Activated naive CD4-positive, alpha-beta T cell (primary cell): ENCODE measurements at places on chromosomes 16 and 17.

- no peak for DNase-seq
Observed at GRCh38 chr16:3607161-3607560, 4.2 kb downstream of the SLX4 start.

DNA sequence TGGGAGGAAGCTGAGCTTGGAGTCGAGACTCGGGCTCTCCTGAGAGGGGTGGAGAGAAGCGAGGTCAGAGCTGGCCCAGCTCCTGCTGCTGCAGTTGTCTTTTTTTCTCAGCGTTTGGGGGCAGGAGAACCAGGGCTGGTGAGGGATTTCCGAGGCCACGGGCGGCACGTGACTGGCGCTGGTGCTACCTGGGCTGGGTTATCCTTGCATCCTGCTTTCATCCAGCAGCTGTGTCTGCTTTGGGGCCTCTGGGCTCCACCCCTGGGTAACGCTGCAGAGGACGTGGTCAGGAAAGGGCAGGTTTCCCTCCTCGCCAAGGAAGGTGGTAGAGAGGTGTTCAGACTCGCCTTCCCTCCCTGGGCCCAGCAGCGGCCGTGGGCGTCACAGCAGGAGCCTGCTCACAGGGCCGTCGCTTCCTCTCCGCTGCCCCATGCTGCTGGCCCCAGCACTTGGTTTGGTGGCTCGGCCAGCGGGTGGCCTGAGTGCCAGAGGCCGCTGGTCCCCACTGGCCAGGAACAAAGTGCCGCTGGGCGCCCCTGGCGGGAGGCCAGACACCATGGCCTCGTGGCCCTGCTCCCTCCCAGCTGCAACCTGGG lies 22.5 kb downstream of the GSE1 start:
- no peak for DNase-seq

GRCh38 chr17:39926588-39927100 lies 757 bp downstream of the ORMDL3 start:
- DNase-seq = peak; percentile 54

DNA sequence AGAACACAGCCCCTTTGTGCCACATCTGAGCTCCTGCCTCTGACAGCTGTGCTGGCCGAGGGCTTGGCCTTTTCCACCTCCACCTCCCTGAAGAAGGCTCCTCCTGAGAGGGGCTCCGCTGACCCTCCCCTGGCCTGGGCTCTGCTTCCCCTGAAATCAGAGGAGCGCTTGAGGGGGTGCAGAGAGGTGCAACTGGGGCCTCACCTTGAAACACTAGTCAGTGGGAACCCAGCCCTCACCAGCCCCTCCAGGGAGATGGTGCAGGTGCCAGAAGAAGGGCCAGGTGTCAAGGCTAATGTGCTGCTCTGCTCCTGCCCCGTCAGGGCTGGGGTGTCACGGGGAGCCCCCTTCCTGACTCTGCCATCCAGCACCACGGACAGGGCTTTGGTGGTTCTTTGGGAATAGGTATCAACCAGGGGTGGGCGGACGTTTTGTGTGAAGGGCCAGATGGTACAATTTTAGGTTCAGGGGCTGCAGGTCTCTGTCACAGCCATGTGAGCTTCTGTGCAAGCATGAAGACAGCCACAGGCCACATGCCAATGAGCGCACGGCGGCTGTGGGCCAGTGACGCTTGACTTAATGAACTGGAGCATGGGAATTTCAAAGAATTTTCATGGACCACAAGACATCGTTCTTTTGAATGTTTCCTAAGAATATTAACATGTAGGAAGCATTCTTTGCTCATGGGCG lies 2.1 kb upstream of the ZG16B start:
- DNase-seq = no peak

- DNase-seq = no peak
Observed at GRCh38 chr17:31608659-31609254, 217.3 kb downstream of the RAB11FIP4 start.

- no peak for DNase-seq
Observed at GRCh38 chr17:49667854-49668253, 10.0 kb downstream of the SPOP start.

- no peak for DNase-seq
Observed at GRCh38 chr17:38563362-38564253, 42.1 kb downstream of the SRCIN1 start.

- no peak for DNase-seq
Observed at GRCh38 chr16:85592700-85593493, 20.2 kb upstream of the GSE1 start.

GRCh38 chr16:546909-547770 lies 13.1 kb upstream of the PRR35 start:
- no peak for DNase-seq

- no peak for DNase-seq
Observed at GRCh38 chr17:68368387-68368786, 77.1 kb downstream of the ARSG start.

GRCh38 chr17:71899317-71899716 lies 221.5 kb upstream of the SOX9 start:
- DNase-seq = no peak

- no peak for DNase-seq
Observed at GRCh38 chr17:2111691-2112090, 56.8 kb downstream of the HIC1 start.

- DNase-seq = no peak
Observed at GRCh38 chr17:37761059-37761458, 16.2 kb upstream of the HNF1B start.

DNA sequence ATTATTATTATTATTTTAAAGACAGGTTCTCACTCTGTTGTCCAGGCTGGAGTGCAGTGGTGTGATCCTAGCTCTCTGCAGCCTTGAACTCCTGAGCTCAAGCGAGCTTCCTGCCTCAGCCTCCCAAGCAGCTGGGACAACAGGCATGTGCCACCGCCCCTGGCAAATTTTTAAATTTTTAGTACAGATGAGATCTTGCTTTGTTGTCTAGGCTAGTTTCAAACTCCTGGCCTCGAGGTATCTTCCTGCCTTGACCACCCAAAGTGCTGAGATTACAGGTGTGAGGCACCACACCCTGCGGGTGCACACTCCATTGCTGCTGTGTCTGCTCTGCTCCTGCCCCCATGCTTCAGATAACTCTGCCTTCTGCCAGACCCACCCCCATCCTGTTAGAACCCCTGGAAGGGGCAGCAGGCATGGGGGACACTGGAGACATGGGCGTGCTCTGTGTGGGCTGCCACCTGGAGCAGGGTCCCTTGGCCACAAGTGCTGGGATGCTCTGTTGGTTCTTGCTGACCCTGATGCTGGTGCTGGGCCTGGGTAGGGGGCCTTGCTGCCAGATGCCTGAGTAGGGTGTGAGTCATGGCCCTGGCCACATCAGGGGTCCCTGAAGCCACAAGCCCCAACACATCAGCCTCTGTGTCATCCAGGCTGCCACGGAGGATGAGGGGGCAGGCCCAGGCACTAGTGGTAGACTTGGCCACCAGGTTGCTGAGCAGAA lies 2.6 kb downstream of the GGT6 start:
- DNase-seq = no peak

DNA sequence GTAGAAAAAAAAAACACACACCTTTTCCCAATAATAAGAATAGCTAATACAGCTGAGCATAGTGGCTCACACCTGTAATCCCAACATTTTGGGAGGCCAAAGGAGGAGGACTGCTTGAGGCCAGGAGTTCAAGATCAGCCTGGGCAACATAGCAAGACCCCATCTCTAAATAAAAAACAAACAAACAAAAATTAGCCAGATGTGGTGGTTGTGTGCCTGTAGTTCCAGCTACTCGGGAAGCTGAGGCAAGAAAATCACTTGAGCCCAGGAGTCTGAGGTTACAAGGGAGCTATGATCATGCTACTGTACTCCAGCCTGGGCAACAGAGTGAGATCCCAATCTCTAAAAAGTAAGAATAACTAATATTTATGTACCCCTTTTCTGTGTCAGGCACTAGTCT lies 42.8 kb upstream of the GFOD2 start:
- DNase-seq = no peak

- DNase-seq = no peak
Observed at GRCh38 chr17:8921147-8921546, 44.4 kb downstream of the PIK3R5 start.

- DNase-seq = no peak
Observed at GRCh38 chr16:88790312-88791211, 5.5 kb upstream of the PIEZO1 start.

GRCh38 chr17:2701161-2701995 lies 10.2 kb downstream of the CLUH start:
- DNase-seq = no peak

GRCh38 chr16:27515874-27516353 lies 33.8 kb downstream of the GTF3C1 start:
- DNase-seq = no peak

DNA sequence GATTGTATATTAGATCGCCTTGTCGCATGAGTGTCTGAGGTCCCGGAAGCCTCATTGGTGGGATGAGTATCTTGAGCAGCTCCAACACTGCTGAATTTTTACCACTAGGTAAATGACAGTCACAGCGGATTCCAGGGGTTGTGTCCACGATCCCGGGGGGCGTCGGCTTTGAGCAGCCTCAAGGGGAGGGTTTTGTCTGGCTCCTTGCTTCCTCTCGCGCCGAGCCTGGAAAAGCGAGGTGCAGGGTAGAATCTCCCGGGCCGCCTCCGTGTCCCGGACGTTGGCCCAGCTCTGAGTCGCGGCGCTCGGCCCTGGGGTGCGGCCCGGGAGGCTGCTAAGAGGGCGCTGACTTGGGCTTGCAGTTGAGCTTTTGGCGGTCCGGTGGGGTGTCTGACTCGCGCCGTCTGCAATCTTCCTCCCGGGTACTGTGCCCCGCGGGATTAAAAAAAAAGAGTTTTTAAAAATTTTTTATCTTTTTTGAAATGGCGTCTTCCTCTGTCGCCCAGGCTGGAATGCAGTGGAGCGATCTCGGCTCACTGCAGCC lies 4.5 kb downstream of the OR1F1 start:
- DNase-seq = no peak

- DNase-seq = no peak
Observed at GRCh38 chr17:16013943-16014407, 14.4 kb downstream of the TTC19 start.

GRCh38 chr16:10930755-10931093 lies 11.5 kb downstream of the DEXI start:
- no peak for DNase-seq

- DNase-seq = peak; percentile 24
Observed at GRCh38 chr16:84544031-84544773, 39.7 kb upstream of the MEAK7 start.

- no peak for DNase-seq
Observed at GRCh38 chr16:75576384-75576811, 10.2 kb downstream of the GABARAPL2 start.

GRCh38 chr17:6099492-6099891 lies 29.3 kb downstream of the WSCD1 start:
- DNase-seq = no peak

GRCh38 chr16:25478476-25478875 lies 213.3 kb upstream of the HS3ST4 start:
- no peak for DNase-seq

DNA sequence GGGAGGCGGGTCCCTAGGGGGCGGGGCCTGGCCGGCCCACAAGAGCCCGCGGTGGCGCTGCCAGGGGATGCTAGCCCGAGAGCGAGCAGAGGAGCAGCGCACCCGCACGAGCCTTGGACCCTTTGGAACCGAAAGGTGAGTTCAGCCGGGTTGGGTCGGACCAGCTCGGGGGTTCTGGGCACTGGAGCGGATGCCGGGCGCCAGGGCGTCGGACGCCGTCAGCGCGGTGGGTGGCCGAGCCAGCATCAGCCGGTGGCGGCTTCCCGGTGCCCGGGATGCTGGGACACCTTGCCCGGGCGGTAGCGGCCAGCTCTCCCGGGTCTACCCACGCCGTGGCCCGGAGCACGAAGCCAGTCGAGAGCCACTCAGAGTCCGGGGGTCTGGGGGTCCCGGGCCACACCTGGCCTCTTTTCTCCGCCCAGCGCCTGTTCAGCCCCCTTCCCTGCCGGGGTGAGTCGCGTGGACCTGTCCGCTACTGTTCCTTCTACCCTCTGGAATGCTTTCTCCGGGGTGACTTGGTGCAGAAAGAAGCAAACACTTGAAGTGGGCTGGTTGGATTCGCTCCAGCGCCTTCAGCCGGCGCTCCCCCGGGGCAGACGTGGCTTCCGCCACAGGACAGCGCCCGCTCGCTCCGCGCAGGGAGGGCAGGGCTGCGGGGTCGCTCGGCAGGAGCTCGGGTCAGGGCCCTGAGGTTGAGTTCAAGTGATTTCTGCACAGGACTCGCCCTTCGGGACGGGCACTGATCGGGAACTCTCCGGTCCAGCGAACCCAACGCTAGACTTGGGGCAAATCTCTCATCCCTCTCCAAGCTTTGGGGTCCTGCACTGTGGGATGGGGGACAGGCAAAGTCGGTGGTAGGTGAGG lies at the start of gene SCNN1G:
TSS of gene SCNN1G (plus strand) at position 67 of the 864 bp plus-strand sequence. CDS start 3,527 bp downstream, outside the sequence.
- no peak for DNase-seq

- no peak for DNase-seq
Observed at GRCh38 chr16:53771655-53772497, 67.9 kb downstream of the FTO start.

GRCh38 chr16:23827057-23827456 lies 8.7 kb upstream of the PRKCB start:
- DNase-seq = no peak

DNA sequence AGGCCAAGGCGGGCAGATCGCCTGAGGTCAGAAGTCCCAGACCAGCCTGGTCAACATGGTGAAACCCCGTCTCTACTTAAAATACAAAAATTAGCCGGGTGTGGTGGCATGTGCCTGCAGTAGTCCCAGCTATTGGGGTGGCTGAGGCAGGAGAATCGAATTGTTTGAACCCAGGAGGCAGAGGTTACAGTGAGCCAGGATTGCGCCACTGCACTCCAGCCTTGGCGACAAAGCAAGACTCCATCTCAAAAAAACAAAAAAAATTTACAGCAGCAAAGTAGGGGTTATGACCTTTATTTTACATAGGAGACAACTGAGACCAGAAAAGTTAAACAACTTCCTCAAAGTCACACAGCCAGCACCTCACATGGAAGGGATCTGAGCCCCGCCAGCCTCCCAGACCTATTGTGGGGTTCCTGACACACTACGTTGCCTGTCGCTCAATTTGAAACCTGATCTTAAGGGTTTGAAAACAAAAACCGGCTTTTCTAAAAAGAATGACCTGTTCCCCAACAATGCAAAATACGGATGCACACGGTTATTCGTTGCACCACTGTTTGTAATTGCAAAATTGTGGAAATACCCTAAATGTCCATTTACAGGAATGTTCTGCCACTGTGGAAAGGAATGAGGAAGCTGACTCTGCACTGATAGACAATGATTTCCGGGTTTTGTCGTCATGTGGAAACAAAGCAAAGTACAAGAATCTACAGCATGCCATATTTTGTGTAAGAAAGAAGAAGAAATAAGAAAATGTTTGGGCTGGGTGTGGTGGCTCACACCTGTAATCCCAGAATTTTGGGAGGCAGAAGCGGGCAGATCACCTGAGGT lies 77.2 kb downstream of the CNGB1 start:
- DNase-seq = no peak

DNA sequence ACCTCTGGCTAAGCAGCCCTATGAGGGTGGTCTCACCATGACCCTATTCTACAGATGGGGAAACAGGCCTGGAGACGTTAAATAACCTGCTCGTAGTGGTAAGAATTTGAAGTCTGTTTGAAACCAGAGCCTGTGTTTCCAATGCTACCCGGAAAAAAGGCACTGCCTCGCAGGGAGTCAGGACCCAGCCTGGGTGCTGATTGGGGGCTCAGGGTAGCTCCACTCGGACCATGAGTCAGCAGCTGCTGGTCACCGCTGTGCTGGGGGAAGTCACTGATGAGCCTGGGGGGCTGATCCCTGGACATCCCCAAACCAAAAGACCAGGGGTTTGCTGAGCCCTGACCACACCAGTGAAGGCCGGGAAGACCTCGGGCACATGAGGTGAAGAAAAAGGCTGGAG lies 9.4 kb upstream of the PLD6 start:
- no peak for DNase-seq
